ENCODE measurements at places on chromosomes 5 and 9.

DNA sequence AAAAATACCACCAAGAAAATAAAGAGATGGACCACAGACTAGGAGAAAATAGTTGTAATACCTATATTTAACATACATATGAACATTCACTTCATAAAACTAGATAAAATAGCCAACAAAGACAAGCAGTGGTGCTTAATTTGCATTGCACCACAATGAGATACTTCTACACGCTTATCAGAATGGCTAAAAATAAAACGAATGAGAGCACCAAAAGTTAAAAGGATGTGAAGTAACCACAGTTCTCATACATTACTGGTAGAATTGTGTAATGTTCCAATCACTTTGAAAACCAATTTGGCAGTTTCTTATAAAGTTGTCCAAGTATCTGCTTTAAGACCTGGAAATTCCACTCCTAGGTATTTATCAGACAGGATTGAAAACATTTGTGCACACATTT is 198.9 kb upstream of the SGCD start:
- DNase-seq: no peak

GRCh38 chr9:6899274-6899673 is 141.5 kb downstream of the KDM4C start:
- no peak for DNase-seq

- peak; percentile 42 for DNase-seq
Observed at GRCh38 chr5:158074992-158075769, 216.2 kb upstream of the CLINT1 start.

DNA sequence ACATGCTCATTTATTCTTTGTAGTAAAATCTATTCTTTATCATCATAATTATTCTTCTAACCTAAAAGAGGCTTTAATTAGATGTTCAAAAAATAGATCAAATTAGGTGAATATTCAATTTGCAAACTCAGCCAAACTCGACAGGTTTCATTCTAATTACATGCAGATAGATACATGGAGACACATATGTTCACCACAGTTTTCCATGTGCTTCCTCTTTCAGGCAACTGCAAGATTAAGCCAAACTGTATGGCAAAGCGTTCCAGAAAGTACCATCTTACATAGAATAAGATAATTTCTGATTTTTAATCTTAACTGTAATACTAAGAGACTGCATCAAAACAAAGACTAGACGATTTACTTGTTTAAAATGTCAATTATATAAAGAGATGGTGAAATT is 868.7 kb upstream of the DMAC1 start:
- no peak for DNase-seq

GRCh38 chr9:131697908-131698617 is 41.8 kb downstream of the RAPGEF1 start:
- no peak for DNase-seq

GRCh38 chr5:175873088-175873454 is 1.7 kb downstream of the CPLX2 start:
- DNase-seq: no peak

DNA sequence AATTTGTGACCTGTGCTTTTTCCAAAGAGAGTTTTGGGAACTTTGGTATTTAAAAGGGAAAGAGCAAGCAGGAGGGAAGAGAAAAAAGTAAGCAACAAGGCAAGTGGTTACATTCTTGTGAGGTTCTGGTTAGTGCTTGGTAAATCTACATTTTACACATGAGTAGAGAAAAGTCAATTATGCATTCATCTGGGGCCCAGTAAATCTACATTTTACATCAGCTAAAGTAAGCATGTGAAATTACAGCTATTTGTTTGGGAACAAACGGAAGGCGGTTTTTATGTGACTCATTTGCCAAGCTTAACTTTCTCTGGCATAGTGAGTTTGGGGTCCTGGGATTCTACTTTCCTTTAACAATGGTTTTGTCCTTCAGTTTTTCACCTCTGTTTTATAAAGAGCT is 102.2 kb downstream of the SNX18 start:
- DNase-seq: no peak

GRCh38 chr5:158601118-158601517 is 498.6 kb downstream of the EBF1 start:
- no peak for DNase-seq

DNA sequence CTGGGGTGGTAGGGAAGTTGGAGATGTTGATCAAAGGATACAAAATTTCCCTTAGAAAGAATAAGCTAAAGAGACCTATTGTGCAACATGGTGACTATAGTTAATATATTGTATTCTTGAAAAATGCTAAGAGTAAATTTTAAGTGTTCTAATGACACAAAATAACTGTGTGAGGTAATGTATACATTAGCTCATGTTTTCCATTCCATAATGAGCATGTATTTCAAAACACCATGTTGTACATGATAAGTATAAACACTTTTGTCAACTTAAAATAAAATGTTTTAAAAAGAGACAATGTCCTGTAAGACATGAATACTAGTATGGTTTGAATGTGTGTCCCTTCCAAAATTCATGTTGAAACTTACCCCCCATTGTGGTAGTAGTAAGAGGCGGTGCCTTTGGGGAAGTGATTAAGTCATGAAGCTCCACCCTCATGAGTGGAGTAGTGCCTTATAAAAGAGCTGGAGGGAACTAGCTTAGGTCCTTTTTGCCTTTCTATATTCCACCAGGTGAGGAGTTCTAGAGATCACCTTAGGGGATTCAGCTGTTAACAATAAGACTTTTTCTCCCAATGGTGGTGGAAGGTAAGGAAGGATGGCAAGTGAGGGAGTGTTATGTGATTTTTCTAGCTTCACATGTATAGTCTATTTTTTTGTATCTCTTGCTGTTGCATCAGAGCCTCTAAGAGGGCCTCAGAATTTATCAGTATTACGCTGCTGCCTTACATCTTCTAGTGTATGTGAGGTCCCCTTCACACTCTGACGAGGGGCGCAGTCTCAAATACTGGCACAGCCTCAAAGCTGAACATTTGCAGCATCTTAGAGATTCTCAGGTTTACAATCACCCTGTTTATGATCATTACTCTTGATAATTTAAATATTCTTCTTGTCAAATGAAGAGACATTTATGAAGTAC is 94.9 kb upstream of the NREP start:
- DNase-seq: no peak

- DNase-seq: no peak
Observed at GRCh38 chr5:154547551-154547950, 69.5 kb upstream of the HAND1 start.

DNA sequence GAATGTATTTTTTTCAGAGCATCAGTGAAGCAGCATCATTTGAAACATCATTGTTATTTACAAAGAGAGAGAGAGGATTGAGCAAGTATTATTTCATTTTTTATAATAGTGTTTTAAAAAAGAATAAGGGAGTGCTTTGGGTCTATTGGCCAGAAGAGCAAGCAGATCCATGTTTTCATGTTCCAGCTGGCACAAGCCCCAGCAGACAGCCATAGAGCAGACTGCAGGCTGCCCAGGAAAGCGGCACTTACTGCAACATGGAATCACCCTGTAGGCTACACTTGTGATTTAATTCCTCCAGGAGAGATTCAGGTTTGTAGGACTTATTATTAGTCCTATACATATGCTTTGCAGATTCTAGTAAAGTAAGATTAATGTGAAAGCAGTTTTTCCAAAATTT is 407.0 kb upstream of the GRAMD2B start:
- DNase-seq: no peak

GRCh38 chr9:35906923-35907699 is 1.1 kb downstream of the HRCT1 start:
- DNase-seq: no peak

- DNase-seq: peak; percentile 11
Observed at GRCh38 chr9:33082538-33083326, 6.3 kb upstream of the SMU1 start.

DNA sequence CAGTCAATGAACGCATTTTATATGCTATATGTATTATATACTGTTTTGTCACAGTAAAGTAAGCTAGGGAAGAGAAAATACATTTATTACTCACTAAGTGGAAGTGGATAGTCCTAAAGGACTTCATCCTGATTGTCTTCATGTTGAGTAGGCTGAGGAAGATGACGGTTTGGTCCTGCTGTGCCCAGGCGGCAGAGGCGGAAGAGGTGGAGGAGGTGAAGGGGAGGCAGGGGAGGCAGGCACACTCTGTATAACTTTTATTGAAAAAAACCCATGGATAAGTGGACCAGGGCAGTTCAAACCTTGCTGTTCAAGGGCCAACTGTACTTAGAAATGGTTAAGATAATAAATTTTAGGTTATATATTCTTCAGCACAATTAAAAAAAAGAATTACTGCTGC is 28.5 kb downstream of the TJP2 start:
- DNase-seq: no peak

DNA sequence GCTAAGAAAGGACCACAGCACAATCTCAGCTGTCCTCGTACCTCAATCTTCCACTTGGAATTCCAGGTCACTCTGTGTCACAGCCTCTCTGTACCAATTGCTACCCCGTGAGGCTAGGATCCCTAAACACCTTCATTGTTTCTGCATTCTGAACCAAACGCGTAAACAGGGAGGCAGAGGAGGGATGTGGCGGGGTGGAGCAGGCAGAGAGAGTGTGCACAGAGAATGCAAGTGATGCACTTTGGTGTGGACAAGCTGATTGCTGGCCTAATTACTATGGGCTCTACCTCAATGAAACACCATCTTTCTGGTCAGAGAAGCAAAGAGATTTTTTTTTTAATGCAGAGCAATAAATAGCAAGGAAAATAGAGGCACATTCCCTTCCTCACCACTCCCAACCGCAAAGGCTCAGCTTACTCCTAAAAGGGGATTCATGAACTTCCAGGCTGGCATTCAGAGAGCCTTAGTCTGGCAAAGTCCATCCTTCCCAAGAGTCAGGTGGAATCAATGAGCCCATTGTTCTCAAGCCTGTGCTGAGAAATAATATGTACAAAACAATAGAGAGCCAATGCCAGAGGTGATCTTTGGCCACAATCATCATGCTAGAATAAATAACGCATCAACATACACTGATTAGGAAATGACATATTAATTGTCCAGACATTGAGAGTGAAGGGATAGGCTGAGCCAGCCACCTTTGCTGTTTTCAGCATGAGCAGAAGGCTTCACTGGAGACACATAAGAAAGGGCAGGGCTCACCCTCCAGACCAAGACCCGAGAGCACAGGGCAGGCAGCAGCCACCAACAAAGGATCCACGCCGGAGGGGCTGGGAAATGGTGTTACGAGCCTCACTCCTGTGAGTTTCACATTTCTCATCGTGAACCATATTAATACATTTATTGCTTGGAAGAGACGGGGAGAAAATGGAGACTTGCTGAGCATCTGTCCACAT is 278.8 kb downstream of the ENC1 start:
- no peak for DNase-seq

- no peak for DNase-seq
Observed at GRCh38 chr9:124855944-124856765, 2.9 kb downstream of the WDR38 start.

DNA sequence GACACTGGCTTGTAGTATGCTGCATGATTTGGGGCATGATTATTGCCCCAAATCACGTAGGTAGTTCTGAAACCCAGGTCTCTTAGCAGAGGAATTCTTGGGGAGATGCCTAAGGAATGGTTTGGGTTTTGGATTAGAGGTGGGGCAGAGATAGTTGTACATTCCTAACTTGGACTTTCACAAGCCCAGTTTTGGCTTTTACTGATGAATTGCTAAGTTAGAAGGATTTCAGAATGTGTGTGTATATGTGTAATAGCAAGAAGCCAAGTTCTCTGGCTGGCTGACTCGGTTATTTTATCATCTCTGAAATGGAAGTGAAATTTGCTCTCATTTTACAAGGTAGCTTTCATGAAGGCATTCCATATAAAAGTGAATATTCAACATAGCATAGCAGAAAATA is 23.8 kb upstream of the ZNF131 start:
- no peak for DNase-seq

- DNase-seq: no peak
Observed at GRCh38 chr5:76450054-76450453, 47.0 kb downstream of the IQGAP2 start.

DNA sequence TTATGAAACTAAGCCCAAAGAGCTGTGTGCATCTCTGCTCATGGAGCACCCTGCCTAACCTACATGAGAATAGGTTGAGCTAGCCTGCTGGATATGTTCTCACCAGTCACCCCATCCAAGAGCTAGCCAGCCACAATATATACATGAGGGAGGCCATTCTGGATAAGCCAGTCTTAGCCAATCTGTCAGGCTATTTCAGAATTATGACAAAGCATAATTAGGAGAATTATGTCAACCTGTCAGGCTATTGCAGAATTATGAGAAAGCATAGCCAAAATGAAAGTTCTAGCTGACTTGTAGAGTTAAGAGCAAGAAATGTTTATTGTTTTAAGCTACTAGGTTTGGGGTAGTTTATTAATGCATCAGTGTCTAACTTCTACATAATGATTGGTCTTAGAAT is 189.8 kb downstream of the WDR70 start:
- no peak for DNase-seq

DNA sequence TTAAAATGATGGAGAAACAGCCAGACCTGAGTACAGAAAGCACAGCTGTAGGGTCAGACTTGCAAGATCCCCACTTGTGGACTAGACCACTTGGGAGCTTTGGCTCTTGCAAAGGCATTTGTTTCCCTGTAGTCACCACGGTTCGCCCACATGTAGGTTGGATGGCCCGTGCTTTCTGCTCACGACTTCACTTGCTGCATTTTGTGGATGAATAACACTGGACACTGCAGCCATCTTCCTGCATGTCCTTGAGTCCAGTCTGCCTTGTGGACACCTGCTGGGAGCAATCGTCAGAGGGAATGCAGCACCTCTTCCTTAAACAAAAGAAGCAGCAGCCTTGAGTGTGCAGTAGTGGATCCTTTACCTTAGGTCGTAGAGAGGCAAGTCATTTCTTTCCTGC is 372.9 kb upstream of the IRX2 start:
- DNase-seq: no peak

- no peak for DNase-seq
Observed at GRCh38 chr5:154159343-154159742, 31.2 kb upstream of the GALNT10 start.

Data from stimulated activated CD4-positive, alpha-beta T cell treated with anti-CD3 and anti-CD28 coated beads, Interleukin-4, amount 100 ng/mL, for 24 hours (primary cell).